Activated T-cell treated with anti-CD3 and anti-CD28 coated beads, Interleukin-2, amount 50 U/mL, for 24 hours (primary cell): ENCODE measurements at places on chromosomes 4 and X.

DNA sequence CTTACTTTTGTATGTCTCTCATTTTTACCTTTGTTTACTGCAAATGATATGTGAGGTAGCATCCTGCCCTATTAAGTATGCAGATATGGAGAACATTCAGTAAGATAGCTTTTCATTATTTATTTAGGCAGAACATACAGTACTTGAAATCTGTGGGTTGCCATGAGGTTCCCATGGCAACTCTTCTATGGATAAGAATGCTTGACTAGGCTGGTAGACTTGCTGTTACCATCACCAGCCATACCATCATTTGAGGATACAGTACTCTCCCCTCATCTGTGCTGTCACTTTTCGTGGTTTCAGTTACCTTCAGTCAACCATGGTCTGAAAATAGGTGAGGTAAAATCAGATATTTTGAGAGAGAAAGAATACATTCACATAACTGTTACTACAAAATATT is 56.7 kb downstream of the NAF1 start:
- no peaks in the 10 kb centered on the region for H3K27me3 ChIP-seq
- DNase-seq = no peak
- peaks cover 57% of the 10 kb centered on the region for H3K36me3 ChIP-seq
- peaks cover 11% of the 10 kb centered on the region for H3K4me1 ChIP-seq
- no peak overlapping the region for H3K4me3 ChIP-seq

- no peak overlapping the region for H3K4me3 ChIP-seq
- no peak for DNase-seq
- H3K27me3 ChIP-seq = peaks cover 8% of the 10 kb centered on the region
- peaks cover 33% of the 10 kb centered on the region for H3K4me1 ChIP-seq
- H3K27ac ChIP-seq = no peak overlapping the region
These were observed 44.7 kb downstream of the MAML3 start for GRCh38 chr4:140109292-140109691.

DNA sequence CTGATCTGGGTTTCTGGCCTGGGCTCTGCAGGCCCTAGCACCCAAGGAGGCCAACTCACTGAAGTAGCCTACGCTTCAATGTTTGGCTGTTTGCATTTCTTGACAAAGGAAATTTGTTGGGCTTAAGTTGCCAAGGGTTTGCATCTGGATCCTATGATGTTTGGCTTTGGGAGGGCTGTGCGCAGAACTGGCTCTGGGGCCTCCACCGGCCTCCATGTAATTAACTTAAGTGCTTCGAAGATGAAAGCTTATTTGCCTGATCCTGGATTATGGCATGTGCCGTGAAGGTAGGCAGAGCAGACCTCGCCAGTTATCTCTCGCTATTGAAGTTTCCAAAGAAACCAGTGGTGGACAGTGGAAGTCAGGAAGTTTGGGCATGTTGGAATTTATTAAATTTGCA is 124.3 kb upstream of the STX18 start:
- H3K4me1 ChIP-seq = peaks cover 1% of the 10 kb centered on the region
- no peaks in the 10 kb centered on the region for H3K36me3 ChIP-seq
- no peak overlapping the region for H3K27ac ChIP-seq
- DNase-seq = no peak

GRCh38 chrX:92270936-92271855 is 492.0 kb downstream of the PCDH11X start:
- H3K36me3 ChIP-seq = no peaks in the 10 kb centered on the region
- DNase-seq = no peak
- peaks cover 3% of the 10 kb centered on the region for H3K27me3 ChIP-seq
- no peak overlapping the region for H3K27ac ChIP-seq
- peaks cover 4% of the 10 kb centered on the region for H3K4me1 ChIP-seq

DNA sequence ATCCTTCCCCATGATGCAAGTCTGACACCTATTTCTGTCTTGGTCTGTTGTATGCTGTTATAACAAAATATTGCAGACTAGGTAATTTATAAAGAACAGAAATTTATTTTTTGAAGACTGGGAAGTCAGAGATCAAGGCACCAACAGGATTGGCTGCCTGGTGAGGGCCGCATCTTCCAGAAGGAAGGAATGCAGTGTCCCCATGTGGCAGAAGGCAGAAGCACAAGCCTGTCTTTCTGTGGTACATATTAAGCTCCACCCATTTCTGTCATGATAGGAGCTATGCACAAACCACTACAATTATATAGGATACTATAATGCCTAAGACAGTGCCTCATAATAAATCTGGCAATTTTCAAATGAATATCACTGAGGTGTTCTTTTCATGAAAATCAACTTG is 502.3 kb upstream of the DIAPH2 start:
- no peak for DNase-seq
- no peak overlapping the region for H3K4me3 ChIP-seq
- peaks cover 3% of the 10 kb centered on the region for H3K27me3 ChIP-seq
- H3K36me3 ChIP-seq = no peaks in the 10 kb centered on the region
- no peaks in the 10 kb centered on the region for H3K4me1 ChIP-seq

DNA sequence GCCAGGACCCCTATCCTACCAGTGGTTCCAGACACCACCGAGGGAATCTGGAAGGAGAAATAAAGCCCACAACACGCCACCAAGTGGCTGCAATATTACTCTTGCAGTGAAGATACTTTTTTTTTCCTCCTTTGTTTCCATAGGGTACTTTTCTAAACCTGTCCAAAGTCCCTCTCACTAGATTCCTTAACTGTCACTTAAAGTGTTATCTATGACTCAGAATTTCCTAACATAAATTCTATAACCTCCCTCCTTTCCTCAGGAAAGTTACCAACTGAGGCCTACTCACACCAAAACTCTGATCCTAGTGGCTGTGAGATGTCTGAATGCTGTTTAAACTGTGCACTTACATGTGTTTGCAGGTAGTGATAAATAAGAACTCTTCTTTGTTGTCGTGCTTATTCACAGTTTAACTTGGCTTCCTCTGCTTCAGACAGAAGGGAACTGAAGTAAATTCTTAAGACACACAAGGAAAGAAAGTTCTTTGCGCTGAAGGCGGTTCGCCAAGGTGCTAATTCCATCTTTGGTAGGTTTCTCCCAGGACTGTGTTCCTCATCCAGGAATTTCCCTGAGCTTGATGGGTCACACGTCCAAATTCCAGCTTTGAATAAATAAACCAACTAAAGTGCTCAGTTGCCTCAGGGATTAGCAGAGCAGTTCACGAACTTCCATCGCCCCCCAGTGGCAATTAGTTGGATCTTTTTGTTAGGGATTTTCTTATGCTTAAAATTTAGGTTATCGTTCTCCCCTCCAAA is 10.7 kb upstream of the HCCS start:
- peaks cover 5% of the 10 kb centered on the region for H3K4me1 ChIP-seq
- H3K4me3 ChIP-seq = no peak overlapping the region
- H3K27me3 ChIP-seq = peaks cover 15% of the 10 kb centered on the region
- no peak overlapping the region for H3K27ac ChIP-seq
- no peak for DNase-seq
- no peaks in the 10 kb centered on the region for H3K36me3 ChIP-seq

- no peak overlapping the region for H3K27ac ChIP-seq
- no peaks in the 10 kb centered on the region for H3K27me3 ChIP-seq
- no peak overlapping the region for H3K4me3 ChIP-seq
- no peaks in the 10 kb centered on the region for H3K4me1 ChIP-seq
- no peaks in the 10 kb centered on the region for H3K36me3 ChIP-seq
These were observed 107.3 kb upstream of the PABPC4L start for GRCh38 chr4:134308910-134309309.

GRCh38 chrX:104566681-104567501 is 892 bp downstream of the IL1RAPL2 start:
- no peaks in the 10 kb centered on the region for H3K4me1 ChIP-seq
- no peak overlapping the region for H3K4me3 ChIP-seq
- no peak overlapping the region for H3K27ac ChIP-seq

GRCh38 chr4:152132776-152133175 is 372.0 kb upstream of the GATB start:
- H3K36me3 ChIP-seq = no peaks in the 10 kb centered on the region
- no peak overlapping the region for H3K27ac ChIP-seq
- no peak for DNase-seq
- H3K27me3 ChIP-seq = no peaks in the 10 kb centered on the region

- H3K27ac ChIP-seq = no peak overlapping the region
- no peaks in the 10 kb centered on the region for H3K36me3 ChIP-seq
- no peak overlapping the region for H3K4me3 ChIP-seq
- DNase-seq = no peak
- H3K27me3 ChIP-seq = peaks cover 26% of the 10 kb centered on the region
- H3K4me1 ChIP-seq = peaks cover 12% of the 10 kb centered on the region
These were observed 173.8 kb upstream of the SCML1 start for GRCh38 chrX:17563515-17563914.

DNA sequence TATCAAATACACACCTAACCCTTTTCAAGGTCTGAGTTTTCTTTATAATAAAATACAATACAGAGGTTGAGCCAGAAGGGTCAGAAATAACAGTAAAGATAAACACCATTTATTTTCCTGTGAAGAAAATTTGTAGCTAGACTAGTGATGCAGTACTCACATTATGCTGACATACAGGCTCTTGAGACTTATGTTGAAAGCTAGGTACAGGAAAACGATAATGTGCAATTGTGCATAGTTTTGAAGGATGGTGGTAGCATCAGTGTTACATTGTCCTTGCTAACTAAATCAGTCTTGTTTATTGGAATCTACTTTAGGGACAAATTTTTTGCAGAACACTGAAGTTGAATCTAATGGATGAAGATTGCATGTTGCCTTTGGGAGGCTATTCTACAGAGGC is 1877.2 kb downstream of the PCDH7 start:
- H3K4me3 ChIP-seq = no peak overlapping the region
- no peak for DNase-seq
- H3K27me3 ChIP-seq = no peaks in the 10 kb centered on the region

GRCh38 chr4:46946919-46947536 is 38.0 kb upstream of the COX7B2 start:
- H3K36me3 ChIP-seq = no peaks in the 10 kb centered on the region
- no peaks in the 10 kb centered on the region for H3K4me1 ChIP-seq
- no peak overlapping the region for H3K27ac ChIP-seq
- no peak for DNase-seq
- peaks cover 3% of the 10 kb centered on the region for H3K27me3 ChIP-seq
- no peak overlapping the region for H3K4me3 ChIP-seq

GRCh38 chrX:103794119-103794518 is 17.5 kb downstream of the PLP1 start:
- H3K36me3 ChIP-seq = no peaks in the 10 kb centered on the region
- H3K4me3 ChIP-seq = no peak overlapping the region
- no peak for DNase-seq
- H3K27ac ChIP-seq = no peak overlapping the region

DNA sequence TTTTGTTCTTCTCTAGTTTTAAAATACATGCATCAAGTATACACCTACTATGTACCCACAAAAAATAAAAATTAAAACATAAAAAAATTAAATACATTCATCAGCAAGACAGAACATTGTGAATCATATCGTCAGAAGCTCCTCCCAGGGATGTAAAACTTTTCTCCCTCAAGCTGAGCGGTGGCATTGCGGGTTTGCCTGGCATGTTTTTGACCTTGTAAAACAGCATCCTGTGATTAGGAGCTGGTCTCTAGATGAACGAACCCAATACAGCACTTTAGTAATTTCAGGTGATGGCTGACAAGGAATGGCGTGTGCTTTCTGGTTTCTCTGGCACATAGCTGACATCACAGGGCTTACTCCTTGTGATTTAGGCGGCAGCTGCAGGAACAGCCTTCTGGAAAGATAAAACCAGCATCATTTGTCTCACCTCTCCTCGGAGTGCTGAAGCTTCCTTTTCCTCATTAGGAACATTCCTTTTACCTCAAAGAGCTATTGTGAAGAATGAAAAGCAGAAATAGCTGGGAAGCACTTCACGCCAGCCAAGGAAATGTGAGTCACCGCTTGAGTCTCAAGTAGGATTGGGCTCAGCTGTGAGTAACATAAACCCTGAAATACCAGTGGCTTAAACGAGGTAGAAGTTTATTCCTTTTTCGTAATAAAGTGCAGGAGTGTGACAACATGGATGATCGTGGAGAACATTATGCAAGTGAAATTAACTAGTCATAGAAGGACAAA is 44.3 kb downstream of the NYX start:
- no peak for DNase-seq
- no peak overlapping the region for H3K4me3 ChIP-seq
- H3K27me3 ChIP-seq = peaks cover 24% of the 10 kb centered on the region
- no peak overlapping the region for H3K27ac ChIP-seq
- no peaks in the 10 kb centered on the region for H3K4me1 ChIP-seq

- no peak overlapping the region for H3K27ac ChIP-seq
- H3K4me3 ChIP-seq = no peak overlapping the region
- peaks cover 52% of the 10 kb centered on the region for H3K27me3 ChIP-seq
- peaks cover 10% of the 10 kb centered on the region for H3K4me1 ChIP-seq
These were observed 99.4 kb upstream of the NDP start for GRCh38 chrX:44072631-44073030.

DNA sequence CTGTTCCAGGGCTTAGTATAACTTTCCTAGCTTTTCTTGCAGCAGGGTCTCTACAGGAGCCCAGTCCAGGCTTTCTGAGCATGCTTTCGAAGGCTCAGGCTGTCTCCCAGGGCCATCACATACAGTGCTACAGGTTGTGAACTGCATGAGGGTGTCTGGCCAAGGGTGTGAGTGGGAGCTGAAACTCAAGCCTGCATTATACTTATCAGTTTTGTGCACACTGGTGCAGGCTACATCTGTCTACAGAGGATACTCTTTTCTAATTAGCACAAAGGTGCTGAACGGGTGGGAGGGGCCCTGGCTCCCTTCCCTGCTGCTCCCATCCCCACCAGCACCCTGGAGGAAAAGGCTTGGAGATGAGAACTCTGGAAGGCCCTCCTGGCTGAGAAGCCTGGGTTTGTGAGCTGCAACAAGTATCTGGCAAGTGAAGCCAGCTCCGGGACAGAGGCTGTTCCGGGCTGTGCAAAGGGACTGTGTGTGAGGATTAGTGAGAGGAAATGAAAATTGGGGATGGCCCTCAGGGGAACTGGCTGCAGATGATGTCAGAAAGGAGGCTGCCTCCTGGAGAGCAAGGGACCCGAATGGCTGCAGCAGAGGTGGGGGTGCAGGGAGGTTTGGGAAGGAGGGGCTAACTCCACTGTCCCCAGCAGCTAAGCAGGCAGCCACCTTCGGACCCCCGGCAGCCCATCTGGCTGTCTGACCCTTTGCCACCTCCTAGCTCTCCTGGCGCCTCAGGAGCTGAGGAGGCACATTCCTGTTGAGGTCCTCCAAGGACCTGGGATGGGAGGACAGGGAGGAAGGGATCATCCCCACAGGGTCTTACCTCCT is 68.5 kb downstream of the EFNB1 start:
- H3K4me3 ChIP-seq = no peak overlapping the region
- DNase-seq = no peak
- peaks cover 2% of the 10 kb centered on the region for H3K4me1 ChIP-seq
- H3K27ac ChIP-seq = no peak overlapping the region
- peaks cover 13% of the 10 kb centered on the region for H3K27me3 ChIP-seq
- no peaks in the 10 kb centered on the region for H3K36me3 ChIP-seq
